ENCODE measurements at places on chromosomes 16 and 17.

GRCh38 chr17:78960928-78961327, 18.8 kb downstream of the LGALS3BP start:
- DNase-seq = no peak

- DNase-seq = no peak
These were observed 408.4 kb downstream of the CPPED1 start for GRCh38 chr16:12395268-12395667.

DNA sequence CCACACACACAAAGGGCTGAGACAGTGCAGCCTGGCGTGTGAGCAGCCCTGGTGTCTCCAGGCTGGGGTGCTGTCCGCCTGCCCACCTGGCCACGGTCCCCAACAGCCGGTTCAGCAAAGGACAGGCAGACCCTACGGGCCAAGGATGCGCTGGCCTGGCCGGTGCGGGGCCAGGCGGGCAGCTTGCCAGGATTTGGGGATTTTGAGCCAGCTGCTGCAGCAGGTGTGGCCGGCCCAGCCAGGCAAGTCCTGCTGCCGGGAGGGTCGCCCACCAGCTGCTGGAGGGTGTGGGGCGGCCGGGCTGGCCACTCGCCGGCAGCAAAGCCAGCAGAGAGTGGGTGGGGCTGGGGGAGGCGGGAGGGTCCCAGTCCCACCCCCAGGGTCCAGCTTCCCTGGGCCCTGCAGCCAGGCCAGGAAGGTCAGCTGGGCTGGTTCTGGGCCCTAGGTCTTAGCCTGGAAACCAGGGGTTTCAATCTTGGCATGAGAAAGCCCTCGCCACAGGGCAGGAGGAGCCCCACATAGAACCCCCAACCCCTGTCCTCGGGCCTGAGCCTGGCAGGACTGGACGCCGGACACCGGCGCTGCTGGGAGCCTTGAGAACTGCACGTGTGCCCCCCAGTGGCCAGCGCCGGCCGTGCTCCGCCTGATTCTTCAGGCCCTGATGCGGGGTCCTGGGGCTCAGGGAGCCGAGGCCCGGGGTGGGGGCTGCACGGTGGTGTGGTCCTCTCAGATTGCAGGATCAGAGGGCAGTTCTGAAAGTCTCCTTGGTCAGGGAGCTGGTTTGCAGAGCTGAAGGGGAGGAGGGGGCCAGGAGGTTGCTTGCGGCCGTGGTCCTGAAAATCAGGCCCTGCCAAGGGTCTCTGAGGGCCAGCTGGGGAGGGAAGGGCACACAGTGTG, 17.6 kb upstream of the SSTR5 start:
- DNase-seq = peak; percentile 72

DNA sequence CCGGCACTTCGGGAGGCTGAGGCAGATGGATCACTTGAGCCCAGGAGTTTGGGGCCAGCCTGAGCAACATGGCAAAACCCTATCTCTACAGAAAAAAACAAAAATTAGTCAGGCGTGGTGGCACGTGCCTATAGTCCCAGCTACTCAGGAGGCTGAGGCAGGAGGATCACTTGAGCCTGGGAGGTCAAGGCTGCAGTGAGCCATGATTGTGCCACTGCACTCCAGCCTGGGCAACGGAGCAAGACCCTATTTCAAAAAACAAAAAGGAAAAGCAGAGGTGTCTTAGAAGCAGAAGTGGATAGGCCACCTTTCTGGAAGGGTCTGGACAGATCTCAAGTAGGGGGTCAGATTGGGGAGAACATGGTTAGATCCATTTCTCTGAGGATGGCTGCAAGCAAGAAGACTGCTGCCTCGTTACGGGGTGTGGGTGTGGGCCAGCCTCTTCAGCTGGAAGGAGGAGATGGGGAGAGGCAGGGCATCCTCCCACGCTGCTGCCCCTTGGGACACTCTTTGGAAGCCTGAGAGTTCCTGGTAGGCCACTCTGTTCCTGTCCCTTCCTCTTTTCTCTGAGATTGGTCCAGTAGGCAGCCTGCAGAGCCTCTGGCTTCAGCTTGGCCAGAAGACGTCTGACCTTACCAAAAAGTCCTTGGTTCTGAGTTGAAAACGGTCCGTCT, 208.0 kb downstream of the MSI2 start:
- DNase-seq = no peak

- DNase-seq = no peak
These were observed 1.0 kb downstream of the CMTM4 start for GRCh38 chr16:66695471-66695934.

DNA sequence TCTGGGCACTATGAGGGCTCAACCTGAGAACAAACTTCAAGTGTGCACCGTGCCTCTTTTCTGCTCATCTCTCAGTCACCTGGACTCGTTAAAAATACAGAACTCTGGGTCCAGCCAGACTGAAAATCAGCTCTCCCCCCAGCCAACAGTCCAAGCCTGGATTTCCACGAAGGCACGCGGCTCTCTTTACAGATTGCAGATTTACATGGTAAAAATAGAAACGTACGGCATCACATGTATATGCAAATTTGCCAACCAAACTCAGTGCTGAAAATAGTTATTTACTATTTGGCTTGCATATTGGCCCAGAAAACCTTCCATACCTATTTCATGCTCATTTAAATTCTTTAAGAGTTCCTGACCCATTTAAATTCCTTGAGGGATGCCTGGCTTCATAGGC, 315.8 kb downstream of the MAF start:
- DNase-seq = no peak

DNA sequence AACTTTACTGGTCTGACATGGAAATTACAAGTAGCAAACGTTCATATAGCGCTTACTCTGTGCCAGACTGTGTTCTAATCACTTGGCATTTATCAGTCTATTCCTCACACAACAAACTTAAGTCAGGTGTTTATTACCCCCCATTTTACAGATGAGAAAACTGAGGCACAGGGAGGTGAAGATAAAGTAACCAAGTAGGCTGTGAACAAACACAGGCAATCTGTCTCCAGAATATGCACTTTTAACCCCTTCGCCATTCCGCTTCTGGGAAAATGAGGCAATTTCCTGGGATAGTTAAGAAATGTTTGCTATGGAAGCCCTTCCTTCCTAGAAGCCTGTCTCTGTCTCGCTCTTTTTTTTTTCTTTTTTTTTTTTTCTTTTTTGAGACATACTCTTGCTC, 12.2 kb upstream of the CXCL16 start:
- no peak for DNase-seq

- no peak for DNase-seq
These were observed 68.5 kb upstream of the AMZ2 start for GRCh38 chr17:68179236-68179925.

- DNase-seq = no peak
These were observed 9.9 kb upstream of the TSPOAP1 start for GRCh38 chr17:58338454-58338840.

DNA sequence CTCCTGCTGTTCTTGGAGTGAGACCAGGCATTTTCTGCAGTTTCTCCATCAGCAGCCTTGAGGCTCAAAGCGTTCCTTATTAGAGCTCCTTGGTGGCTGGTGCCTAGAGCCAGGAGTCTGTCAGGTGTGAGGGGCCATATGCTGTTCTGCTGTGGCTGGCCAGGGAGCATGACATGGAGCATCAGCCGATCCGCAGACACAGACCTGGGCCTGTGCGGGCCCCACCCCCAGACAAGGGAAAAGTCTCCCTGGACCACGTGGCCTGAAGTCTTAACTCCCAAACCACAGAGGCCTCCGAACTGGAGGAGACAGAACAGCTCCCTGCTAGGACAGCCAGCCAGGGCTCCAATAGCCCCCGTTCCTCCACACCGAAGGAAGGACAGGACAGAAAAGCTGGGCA, 162.7 kb upstream of the CIBAR2 start:
- no peak for DNase-seq

DNA sequence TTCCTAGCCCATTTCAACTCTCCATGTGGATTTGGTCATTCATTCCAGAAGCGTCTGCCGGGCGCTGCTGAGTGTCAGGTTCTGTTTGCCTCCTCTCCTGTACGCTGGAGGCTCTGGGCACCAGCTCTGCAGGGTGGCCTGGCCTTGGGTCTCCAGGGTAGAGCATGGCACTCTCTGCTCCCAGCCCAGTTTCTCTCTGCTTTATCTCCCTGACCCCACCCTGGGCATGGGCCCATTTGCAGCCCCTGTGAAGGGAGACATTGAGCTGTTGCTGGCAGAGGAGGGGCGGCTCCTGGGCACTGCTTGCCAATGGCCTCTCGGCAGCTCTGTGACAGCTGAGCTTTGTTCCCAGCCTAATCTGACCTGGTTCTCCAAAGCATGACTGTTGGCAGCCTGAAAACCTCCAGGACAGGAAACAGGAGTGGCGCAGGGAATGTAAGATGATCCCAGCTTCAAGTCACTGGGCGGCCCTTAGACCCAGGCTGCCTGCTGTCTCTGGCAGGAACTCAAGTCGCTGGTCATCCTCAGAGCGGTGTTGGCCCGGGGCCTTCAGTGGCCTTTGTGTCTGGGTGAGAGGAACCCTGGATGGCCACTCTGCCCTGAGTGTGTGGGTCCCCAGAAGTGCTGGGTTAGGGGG, 146.8 kb downstream of the SEC14L1 start:
- no peak for DNase-seq

DNA sequence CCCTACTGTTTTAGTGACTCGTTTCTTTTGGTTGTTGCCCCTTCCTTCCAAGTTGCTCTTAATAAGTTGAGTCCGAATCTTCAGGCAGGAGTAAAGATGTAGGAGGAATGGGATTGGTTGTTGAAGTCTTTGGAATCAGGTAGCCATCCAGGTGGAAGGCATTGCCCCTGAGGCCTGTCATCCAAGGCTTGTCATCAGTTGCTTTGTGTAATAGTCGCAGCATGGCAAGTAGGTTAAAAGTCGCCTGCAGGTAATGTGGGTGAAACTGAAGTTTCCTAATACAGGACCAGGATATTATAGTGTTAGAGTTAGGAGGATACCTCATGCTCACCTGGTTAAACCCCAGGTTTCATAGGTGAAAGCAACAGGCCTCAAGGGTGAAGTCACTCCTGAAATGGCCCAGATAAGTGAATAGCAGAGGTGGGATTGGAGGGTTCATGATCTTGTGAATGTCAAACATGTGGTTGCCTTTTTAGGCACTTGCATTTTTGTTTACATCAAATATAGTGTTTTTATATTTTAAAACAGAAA, 934 bp downstream of the PCTP start:
- DNase-seq = no peak

DNA sequence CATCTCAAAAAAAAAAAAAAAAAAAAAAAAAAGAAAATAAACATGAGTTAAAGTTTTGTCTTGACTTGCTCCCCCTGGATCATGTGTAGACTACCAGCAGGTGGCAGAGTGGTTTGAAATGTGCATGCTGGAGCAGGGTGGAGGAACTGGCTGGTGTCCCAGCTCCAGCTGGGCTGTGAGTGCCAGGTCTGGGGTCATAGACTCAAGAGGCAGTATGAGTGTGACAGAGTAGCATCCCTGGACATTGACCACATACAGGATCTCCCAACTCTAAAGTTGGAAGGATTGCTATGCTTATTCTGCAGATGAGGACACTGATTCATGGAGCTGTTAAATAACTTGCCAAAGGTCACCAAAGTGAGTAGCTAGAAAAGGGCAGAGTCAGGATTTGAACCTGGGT, 198.0 kb upstream of the MPHOSPH6 start:
- no peak for DNase-seq

DNA sequence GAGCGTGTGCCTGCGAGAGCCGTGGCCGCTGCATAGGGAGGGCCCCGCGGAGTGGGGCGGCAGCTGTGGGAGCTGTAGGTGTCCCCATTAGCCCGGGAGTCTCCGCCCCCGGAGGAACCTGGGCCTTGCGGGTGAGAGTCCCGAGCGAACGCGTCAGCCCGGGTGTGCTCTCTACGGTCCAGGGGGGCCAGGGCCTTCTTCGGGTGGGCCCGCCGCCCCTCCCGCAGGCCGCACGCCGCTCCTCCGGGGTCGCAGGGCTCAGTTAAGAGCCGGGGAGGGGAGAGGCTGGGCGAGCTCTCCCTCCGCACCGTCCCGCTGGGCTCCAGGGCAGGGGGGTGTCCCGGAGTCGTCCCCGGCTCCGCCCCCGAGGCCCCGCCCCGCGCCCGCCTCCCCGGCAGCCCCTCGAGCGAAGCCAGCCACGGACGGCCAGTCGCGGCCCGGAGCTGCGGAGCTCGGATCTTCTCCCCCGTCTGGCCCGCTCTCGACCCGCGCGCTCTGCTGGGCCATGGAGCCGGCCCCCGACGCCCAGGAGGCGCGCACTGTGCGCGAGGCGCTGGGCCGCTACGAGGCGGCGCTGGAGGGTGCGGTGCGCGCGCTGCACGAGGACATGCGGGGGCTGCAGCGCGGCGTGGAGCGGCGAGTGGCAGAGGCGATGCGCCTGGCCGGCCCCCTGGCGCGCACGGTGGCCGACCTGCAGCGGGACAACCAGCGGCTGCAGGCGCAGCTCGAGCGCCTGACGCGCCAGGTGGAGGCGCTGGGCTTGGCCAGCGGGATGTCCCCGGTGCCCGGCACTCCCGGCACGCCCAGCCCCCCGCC, at the start of gene SMTNL2:
Gene SMTNL2, plus strand, starts transcription at position 429 of the 816 bp plus-strand sequence. Its CDS starts 77 bp downstream, at position 506.
- no peak for DNase-seq

GRCh38 chr17:66399441-66399840, 97.0 kb downstream of the PRKCA start:
- no peak for DNase-seq

DNA sequence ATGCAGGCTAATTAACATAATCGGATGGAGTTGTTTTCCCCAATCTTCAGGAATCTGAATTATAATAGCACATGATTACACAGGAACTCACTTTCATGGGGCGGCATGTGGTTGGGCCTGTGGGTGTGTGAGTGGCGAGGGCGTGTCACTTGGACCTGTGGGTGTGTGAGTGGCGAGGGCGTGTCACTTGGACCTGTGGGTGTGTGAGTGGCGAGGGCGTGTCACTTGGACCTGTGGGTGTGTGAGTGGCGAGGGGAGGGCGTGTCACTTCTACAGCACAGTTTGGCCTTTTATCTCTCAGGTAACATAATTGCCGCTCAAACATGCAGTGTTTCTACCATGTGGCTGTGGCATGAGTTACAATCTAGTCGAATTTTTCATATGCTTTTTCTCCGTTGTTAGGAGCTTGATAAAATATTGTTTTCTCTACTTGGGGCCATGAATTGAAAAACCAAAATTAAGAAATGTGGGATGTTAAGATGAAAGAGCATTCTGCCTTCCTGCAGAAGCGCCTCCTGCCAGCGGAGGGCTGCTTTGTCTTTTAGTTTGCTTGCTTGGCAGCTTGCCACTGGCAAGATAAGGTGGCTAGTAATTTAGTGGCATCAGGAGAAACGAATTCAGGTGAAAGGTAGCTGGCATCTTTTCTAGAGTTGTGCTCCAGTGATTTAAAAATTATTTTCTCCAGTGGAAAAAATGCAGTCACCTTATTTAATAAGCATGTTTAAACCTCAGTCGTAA, 36.2 kb downstream of the USP10 start:
- DNase-seq = no peak

GRCh38 chr16:3095869-3096268, 3.2 kb downstream of the ZSCAN10 start:
- peak; percentile 90 for DNase-seq

- no peak for DNase-seq
These were observed 76.6 kb downstream of the IRF8 start for GRCh38 chr16:85975451-85975981.

GRCh38 chr17:2418572-2418971, 17.7 kb upstream of the MNT start:
- DNase-seq = no peak

Measured in GM10248 (cell line).